ENCODE measurements at places on chromosomes 16 and 17.

GRCh38 chr16:51797669-51798259 is 646.7 kb upstream of the SALL1 start:
- no peak for DNase-seq

GRCh38 chr17:82810644-82811430 is 29.0 kb downstream of the ZNF750 start:
- no peak for DNase-seq

DNA sequence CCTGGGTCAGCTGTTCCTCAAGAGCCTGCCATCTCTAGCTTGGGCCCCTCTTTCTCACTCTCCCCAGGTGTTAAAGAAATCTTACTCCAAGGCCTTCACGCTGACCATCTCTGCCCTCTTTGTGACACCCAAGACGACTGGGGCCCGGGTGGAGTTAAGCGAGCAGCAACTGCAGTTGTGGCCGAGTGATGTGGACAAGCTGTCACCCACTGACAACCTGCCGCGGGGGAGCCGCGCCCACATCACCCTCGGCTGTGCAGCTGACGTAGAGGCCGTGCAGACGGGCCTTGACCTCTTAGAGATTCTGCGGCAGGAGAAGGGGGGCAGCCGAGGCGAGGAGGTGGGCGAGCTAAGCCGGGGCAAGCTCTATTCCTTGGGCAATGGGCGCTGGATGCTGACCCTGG is 6.8 kb downstream of the CNP start:
- DNase-seq, result no peak

GRCh38 chr16:27892879-27893278 is 170.6 kb downstream of the GSG1L start:
- DNase-seq, result no peak

DNA sequence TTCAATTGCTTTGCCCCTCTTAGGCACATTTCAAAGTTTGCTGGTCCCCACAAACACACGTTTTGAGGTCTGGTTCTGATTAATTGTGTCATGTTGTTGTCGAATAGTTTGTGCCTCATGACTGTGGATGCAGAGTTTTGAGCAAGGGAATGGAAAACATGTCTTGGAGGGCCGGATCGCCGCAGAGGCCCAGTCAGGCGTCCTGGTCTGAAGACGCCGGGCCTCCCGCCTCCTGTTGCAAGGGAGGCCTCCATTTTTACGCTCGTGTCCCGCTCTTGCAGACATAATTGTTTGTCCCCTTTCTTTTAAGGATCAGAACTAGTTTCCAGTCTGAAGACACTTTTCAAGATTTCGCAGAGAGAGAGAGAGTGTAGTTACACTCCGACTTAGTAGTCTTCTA is 3.2 kb downstream of the NTN1 start:
- DNase-seq, result no peak

DNA sequence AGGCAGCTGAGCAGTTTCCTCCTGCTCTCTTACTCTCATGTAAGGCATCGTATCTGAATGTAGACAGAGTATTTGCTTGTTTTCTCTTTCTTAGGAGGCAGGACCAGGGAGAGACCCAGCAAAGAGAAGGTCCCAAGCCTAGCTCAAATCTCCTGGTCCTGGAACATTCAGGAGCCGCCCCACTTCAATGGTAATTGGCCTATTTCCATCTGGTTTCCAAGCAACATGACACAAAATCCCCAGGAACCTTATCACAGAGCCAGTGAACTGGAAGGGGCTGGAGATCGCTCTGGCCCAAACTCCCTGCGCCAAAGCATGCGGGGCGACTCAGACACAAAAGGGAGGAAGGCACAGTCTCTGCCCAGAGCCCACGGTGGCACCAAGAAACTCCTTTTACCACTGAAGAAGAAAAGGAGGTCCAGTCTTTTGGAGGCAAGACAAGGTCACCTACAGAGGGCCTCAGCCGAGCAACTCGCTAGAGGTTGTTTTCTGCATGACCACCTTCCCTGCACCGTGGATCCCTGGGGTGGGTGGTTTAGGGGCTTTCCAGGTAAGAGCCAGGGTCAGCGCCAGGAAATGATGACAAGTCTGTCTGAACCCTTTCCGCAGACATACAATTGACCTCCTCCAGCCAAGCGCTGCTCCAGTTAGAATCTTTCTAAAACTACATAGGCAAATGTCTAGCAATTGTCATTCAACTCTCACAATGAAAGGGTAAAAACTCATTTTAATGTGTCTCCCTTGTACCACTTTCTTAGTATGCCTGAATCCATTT is 394.7 kb downstream of the SOX9 start:
- no peak for DNase-seq

DNA sequence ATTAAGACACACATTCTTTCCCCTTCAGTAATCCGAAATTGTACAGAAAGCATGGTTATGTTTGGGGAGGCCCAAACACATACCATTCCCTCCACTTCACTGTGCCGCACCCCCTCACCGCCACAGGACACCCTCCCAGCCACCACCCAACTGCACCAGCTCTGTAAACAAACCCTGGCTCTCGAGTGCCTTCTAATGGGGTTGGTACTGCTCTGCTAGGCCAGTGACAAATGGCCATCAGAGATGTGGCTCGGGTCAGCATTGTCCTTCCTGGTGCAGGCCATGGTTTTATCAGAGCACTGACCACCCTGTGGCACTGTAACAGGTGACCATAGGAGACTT is 24.0 kb upstream of the SREBF1 start:
- DNase-seq, result peak; percentile 42

DNA sequence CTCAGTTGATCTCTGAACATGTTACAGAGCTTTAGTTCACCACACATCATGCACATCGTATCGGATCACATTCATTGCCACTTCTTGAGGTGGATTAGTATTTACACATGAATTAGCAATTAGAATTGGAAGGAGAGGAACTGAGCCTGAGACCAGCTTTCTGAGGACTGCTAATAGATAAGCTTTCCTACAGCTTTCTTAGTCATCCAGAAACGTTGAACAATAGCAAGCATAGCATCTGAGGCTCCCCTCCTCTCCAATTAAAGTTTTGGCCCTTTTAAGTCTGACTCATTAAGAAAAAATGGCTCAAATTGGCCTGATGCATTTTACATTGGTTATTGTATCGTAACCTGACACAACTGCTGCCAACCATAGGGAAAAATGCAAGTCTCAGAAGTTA is 1130.4 kb downstream of the CDH8 start:
- DNase-seq, result no peak

GRCh38 chr16:84647828-84648594 is at the start of gene KLHL36:
Gene KLHL36 (plus strand): TSS chr16:84648511. CDS start chr16:84650868, 2,357 bp downstream.
- peak; percentile 68 for DNase-seq

- DNase-seq, result no peak
Observed at GRCh38 chr17:7916808-7917207, 719 bp upstream of the RNF227 start.

GRCh38 chr17:78241277-78242023 is 10.0 kb downstream of the TMEM235 start:
- DNase-seq, result peak; percentile 10

Measured in NCI-H510A treated with DMSO at 0.1 percent for 48 hours (cell line).